ENCODE measurements at places on chromosomes 4 and X. TPM values are rescaled to one million over a fixed set of nuclear protein-coding genes. Genes with fewer than 3 reads are reported as not detected.

GLRA3 gene
- polyA plus RNA-seq, result 0.11 TPM

ASB11 gene
- 0.44 TPM for polyA plus RNA-seq

ETDB gene
- polyA plus RNA-seq, result not detected

CAPN6 gene
- 17.8 TPM for polyA plus RNA-seq

GRCh38 chr4:7932287-7932686 is 7.4 kb downstream of the AFAP1 start:
- DNase-seq, result no peak

- DNase-seq, result no peak
Observed at GRCh38 chrX:68675571-68675970, 28.1 kb downstream of the STARD8 start.

DNA sequence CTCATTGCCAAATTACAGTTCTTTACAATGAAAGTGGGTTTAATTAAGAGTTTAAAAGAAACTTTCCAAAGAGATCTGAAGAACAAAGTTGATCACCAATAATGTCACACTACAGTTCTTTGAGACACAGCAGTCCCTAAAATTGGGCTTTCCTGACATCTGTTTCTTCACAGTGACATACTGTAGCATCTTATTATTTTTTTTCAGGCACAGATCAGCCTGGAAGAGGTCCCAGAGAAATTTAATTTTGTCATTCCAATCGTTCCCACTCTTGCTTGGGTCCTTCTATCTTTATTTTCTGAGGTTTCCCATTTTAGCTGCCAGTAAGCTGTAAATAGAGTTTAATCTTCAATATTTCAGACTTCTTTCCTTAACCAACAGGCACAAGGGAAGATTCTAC is 143.1 kb upstream of the FRMPD4 start:
- DNase-seq, result no peak

- no peak for DNase-seq
Observed at GRCh38 chrX:153968754-153969124, 2.9 kb downstream of the HCFC1 start.

Measured in left lung (tissue), 14 donors.